ENCODE measurements at places on chromosomes 1 and 21.
A peak's percentile ranks its signal among the peaks of the same experiment; 100 is the strongest.

DNA sequence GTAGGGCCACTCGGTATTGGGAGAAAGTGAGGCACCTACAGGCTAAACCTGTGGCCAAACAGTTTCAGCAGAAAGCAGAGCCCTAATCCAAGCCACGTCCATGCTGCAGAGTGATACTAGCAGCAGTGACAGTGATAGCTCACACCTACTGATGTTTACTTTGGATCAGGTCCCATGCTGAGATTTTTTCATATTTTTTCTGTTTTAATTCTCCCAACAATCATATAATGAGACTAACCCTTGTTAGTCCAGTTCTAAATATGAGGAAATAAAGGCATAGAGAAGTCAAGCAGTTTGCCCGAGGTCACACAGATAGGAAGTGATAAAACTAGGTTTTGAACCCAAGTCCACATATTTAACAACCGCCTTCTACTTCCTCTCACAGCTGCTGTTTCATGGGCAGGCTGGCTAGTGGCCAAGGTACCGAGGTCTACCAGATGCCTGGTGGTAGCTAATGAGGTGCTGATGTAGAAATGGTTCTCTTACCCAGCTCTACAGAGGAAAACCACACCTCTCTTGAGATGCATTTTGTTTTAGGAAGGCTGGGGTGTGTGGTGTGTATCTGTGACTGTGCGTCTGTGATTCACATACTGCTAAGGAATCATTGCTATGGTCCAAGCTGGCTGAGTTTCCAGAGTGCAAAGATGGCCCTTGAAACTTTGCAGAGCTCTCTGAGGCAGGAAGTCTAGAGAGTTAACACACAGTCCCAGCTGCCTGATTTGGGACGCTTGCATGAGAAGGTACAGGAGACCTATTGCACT lies 80.3 kb upstream of the ARTN start:
- DNase-seq: peak; percentile 28

- no peak for DNase-seq
These were observed 29.4 kb downstream of the SPATA17 start for GRCh38 chr1:217660353-217661062.

DNA sequence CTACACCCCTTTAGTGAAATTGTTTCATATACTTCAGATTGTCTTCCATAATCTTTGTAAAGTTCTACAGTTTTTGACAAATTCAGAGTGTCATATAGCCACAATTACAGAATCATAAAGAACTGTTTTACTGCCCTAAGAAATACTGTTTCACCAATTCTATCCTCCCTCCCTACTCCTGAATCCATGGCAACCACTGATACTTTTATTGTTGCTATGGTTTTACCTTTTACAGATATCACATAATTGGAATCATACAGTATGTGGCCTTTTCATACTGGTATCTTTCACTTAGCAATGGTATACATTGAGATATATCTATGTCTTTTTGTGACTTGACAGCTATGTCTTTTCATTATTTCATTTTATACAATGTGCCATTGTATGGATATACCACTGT lies 34.1 kb downstream of the RC3H1 start:
- no peak for DNase-seq

DNA sequence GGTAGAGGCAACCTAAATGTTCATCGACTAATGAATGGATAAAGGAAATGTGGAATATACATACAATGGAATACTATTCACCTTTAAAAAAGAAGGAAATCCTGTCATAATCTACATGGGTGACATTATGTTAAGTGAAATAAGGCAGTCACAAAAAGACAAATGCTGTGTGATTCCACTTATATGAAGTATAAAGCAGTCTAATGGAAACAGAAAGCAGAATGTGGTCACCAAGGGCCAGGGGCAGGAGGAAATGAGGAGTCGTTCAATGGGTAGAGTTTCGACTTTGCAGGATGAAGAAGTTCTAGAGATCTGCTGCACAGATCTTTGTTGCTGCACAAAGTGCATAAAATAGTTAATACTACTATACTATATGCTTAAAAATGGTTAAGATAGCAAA lies 7.8 kb downstream of the DIPK1A start:
- peak; percentile 88 for DNase-seq

GRCh38 chr1:17605582-17606344 lies 66.3 kb downstream of the ARHGEF10L start:
- DNase-seq: no peak

GRCh38 chr1:175742790-175743459 lies 470 bp downstream of the TNR start:
- no peak for DNase-seq

Measured in inflammatory macrophage treated with lipopolysaccharide for 4 hours (primary cell).